ENCODE measurements at places on chromosomes 3 and 15.

DNA sequence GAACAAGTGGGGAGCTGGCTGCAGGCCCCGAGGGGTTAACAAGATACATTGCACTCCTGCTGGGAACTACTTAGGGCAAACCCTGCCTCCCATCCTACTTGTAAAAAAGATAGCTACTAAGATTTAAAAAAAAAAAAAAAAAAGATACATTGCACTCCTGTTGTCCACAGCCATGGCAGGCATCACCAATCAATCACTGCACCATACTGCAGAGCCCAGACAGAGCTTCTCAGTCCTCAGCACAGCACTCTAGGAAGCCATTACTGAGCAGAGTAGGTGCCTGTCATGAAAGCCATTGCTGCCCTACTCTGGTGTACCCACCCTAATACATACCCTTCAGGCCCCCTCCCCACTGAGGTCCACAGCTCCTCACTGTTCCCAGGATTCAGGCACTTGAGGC lies 64.8 kb downstream of the RASGRF1 start:
- no peak for DNase-seq

DNA sequence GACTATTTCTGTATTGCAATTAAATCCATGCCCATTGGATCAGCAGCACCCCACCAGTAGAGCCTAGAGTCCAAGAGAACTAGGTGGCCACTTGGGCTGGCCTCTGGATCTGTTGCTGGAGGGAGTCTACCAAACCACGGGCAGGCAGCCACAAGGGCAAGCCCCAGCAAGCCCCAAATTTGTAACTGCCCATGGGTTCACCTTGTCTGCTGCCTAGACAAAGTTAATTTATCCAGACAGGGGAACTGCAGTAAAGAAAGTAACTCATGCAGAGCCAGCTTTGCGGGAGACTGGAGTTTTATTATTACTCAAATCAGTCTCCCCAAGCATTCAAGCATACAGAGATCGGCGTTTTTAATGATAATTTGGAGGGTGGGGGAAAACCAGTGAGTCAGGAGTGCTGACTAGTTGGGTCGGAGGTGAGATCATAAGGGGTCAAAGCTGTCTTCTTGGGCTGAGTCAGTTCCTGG lies 74.0 kb upstream of the TERB2 start:
- no peak for DNase-seq

- DNase-seq = no peak
Observed at GRCh38 chr3:172094621-172095557, 55.5 kb downstream of the FNDC3B start.

- DNase-seq = no peak
Observed at GRCh38 chr3:82496890-82497560, 735.6 kb upstream of the GBE1 start.

GRCh38 chr3:12681089-12681942 lies 17.4 kb upstream of the RAF1 start:
- no peak for DNase-seq

GRCh38 chr3:155231792-155232191 lies 61.7 kb downstream of the STRIT1 start:
- no peak for DNase-seq

DNA sequence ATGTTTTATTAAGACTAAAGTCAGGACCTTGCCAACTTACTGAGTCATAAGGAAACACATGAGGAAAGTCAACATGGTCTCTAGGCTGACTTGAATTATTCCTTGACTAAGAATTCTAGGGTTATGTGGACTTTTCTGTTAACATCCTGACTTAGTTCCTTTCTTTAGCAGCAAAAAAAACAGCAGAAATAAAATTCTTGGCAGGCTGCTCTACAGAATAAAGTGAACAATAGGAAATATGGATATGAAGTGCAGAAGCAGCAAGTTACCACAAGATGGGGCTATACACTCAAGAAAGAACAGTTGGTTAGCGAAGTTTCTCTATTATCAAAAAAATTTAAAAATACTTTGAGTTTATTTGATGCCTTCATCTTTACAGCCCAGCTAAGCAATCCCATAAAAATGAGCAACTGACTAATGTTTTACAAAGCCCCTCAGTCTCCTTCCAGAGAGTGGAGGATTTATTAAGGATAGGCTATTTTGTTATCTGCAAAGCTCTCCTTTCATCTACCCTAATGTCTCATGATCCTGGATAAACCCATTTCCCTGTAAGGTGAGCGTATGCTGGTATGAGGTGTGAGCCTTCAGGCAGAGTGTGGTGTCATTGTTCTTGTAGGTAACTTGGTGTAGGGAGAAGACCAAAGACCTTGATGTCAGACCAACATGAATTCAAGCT lies 23.1 kb upstream of the MCCC1 start:
- no peak for DNase-seq

DNA sequence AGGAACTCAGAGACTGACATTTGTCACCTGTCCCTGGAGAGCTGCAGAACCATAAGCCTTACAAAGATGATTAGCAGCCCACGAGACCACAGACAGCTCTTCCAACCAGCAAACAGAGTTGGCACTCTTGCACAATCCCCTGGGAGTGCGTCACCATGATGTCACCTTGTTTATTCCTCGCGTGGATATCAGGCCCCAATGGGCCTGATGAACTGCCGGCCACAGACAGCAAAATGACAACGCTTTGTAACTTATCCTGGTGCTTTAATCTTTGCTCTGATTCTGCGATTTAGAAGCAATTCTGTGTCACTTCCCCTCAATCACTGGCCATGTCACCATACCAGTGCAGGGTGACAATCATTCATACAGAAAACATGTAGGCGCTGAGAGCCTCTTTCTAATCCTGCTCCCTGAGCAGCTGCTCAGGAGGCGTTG lies 89.2 kb downstream of the TAMM41 start:
- no peak for DNase-seq
